Kidney (tissue), 22 donors: ENCODE measurements at places on chromosomes 6 and 20. TPM values are rescaled to one million over a fixed set of nuclear protein-coding genes. Genes with fewer than 3 reads are reported as not detected.
A peak's percentile ranks its signal among the peaks of the same experiment; 100 is the strongest.

Gene PSMB9
- 52.8 TPM for polyA plus RNA-seq

Gene KCNK16
- polyA plus RNA-seq: not detected

Gene SLC22A7
- polyA plus RNA-seq: 34.8 TPM

Gene BPIFA1
- not detected for polyA plus RNA-seq

Gene C6orf58
- polyA plus RNA-seq: not detected

Gene NTSR1
- not detected for polyA plus RNA-seq

Gene TRIM15
- polyA plus RNA-seq: 7.1 TPM

Gene MDFI
- 2.3 TPM for polyA plus RNA-seq

Gene TAP1
- 32.1 TPM for polyA plus RNA-seq

Gene UNC93A
- 0.56 TPM for polyA plus RNA-seq

DNA sequence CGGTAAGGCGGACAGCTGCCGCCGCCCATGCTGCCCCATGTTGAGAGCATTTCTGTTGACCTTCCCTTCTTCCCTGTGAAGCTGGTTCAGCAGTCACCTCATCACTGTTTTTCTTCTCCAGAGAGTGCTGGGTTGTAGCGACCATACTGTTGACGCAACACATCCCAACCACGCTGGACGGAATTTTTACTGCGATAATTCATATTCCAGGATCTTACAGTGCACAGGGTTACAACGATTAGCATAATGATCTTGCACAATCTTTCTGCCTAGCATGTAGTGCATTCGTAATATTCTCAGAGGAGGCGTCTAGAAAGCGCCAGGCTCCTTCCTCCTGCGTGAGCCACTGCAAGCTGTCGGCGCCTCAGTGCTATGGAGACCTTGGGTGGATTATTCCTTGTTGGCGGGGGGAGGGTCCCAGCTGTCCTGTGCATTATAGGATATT, 137.0 kb downstream of the MTHFD1L start:
- DNase-seq: no peak

GRCh38 chr6:19837511-19838441, 606 bp downstream of the ID4 start:
- DNase-seq: peak; percentile 72

GRCh38 chr6:37047346-37047688, 41.9 kb downstream of the FGD2 start:
- DNase-seq: no peak

DNA sequence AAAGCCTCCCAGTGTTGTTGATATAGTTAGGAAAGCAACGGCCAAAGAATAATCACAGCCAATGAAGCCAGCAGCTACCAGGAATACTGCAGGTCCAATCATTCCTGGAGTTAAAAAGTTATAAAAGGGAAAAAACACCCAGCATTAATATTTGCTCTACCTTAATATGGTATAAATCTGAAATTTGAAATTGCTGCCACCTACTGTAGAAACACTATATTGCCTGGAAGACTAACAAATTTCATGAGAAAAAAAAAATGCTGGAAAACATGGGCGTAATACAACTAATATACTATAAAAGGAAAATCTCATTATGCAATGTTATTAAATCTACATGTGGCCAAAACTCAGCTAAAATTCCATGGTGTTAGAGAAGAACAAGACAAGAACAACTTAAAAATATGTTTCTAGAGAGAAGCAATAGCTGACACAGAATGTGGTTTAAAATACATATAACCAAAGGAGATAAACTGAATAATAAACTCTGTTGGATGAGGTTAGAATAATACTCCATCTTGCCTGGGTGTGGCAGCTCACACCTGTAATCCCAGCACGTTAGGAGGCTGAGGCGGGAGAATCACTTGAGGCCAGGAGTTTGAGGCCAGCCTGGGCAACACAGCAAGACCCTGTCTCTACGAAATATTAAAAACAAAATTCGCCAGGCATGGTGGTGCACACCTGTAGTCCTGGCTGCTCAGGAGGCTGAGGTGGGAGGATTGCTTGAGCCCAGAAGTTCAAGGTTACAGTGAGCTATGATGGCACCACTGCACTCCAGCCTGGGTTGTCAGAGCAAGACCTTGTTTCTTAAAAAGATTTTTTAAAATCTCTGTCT, 43.1 kb downstream of the SLC17A5 start:
- peak; percentile 61 for DNase-seq

- no peak for DNase-seq
These were observed 7.3 kb upstream of the CGA start for GRCh38 chr6:87102151-87102621.

- peak; percentile 62 for DNase-seq
These were observed 143.7 kb downstream of the RALGAPA2 start for GRCh38 chr20:20568604-20569205.

DNA sequence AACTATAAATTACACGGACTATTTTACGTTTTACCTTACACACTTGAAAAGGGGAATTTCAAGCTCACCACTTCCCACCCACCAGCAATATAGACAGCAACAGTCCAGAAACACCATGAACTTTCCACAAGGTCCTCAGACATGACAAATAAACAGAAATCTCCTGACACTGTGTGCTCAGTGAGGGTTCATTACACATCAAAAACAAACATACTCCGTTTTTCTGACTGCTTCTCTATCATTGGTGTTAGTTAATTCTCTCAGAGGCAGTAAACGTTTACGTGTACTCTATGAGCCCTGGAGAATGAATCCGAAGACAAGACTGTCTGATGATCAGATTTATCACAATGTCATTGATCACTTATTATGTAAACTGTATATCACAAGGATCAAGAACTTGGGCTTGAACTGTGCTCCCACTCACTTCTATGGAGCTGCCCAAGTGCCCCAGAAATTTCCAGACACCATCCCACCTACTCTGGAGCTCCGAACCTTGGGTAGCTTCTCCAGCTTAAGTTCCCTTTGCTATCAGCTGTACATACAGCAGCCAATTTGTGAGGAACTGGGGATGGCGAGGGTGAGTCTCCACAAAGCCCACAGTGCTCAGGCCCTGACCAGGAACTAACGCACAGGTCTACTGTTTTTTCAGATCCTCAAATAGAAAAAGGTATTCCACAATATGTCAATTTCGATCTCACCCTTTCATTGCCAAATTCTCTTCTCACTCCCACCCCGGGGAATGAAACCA, 86.0 kb downstream of the ALDH8A1 start:
- DNase-seq: no peak

- no peak for DNase-seq
These were observed 95.1 kb upstream of the OLIG3 start for GRCh38 chr6:137589067-137589848.

GRCh38 chr6:100186552-100186951, 192.5 kb upstream of the MCHR2 start:
- DNase-seq: no peak

DNA sequence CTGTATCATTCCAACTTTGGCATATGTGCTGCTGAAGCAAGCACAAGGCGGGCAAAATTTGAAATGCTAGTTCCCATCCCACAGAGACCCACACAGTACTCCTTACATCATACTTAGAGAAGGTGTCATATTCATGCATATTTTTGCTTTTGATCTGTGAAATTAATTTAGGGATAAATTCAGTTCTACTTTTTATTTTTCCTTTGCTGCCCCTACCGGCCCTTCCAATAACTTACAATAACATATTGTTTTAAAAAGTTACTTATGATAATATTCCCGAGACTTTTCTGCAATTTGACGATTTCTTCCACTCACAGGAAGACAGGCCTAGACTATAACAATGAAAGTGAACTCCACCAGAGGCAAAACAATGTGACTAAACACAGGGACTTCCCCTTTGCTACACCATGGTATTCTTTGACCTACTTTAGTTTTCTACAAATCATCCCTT, 35.0 kb downstream of the SESN1 start:
- no peak for DNase-seq

GRCh38 chr6:10719296-10719963, 3.4 kb upstream of the TMEM14C start:
- no peak for DNase-seq

- DNase-seq: no peak
These were observed 5.6 kb downstream of the BRD2 start for GRCh38 chr6:32974016-32974333.

GRCh38 chr6:138817799-138818198, 21.9 kb downstream of the ECT2L start:
- DNase-seq: peak; percentile 93

- no peak for DNase-seq
These were observed 66.7 kb upstream of the ARID1B start for GRCh38 chr6:156710479-156710878.

GRCh38 chr6:37689381-37689780, 8.3 kb downstream of the MDGA1 start:
- no peak for DNase-seq

DNA sequence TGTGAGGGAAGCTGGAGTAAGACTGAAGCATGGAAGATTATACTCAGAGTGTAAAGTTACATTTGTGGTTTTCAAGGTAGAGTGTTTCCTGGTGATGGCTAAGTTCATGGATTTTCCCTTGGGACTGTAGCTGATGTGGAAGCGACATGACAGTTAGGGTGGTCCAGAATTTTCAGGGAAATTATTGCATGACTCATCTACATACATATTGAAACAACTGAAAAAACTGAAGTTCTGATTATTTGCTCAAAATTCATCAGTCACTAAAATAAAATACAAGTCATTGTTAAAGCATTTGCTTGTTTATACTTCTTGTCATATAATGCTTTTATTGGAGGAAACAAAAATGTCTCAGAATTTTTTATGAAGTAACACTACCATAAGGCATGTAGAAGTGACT, 700.0 kb downstream of the RFPL4B start:
- DNase-seq: no peak

DNA sequence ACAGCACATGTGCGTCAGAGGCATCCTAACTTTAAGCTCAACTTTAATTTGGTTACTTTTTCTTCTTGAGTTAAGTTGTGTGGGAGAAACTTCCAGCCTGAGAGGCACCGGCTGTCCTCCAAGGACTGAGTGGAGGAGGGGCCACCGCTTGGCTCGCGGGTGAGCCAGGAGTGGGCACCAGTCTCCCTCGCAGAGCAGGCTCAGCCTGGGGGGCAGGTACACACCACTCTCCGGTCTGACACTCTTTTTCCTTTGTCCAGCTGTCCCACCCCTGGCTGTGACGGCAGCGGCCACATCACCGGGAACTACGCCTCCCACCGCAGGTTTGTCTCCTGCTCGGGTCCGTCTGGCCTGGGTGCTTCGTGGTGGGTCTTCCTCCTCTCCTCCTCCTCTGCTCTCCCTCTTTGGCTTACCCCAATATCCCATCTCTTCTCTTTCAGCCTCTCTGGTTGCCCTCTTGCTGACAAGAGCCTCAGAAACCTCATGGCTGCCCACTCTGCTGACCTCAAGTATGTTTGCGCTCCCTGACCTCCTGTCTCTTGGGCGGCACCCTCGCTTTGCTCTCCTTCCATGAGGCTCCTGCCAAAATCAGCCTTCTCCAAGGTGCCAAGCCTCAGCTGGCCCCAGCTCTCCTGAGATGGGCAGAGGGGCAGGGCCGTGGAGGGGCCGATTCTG, 32.6 kb upstream of the PCMTD2 start:
- peak; percentile 35 for DNase-seq
